ENCODE measurements at places on chromosomes 7 and 10. TPM values are rescaled to one million over a fixed set of nuclear protein-coding genes. Genes with fewer than 3 reads are reported as not detected.

Gene KCNIP2
- polyA plus RNA-seq, result 2.2 TPM

Gene COL17A1
- polyA plus RNA-seq, result 0.64 TPM

Gene ERV3-1
- 20.1 TPM for polyA plus RNA-seq

Gene KCNMA1
- polyA plus RNA-seq, result 9.0 TPM

Gene ADIRF
- polyA plus RNA-seq, result 0.66 TPM

Gene LIPA
- 36.5 TPM for polyA plus RNA-seq

Gene SMO
- polyA plus RNA-seq, result 13.1 TPM

Gene DDIT4
- polyA plus RNA-seq, result 114 TPM

Gene TWNK
- 11.4 TPM for polyA plus RNA-seq

Gene CLIP2
- polyA plus RNA-seq, result 8.1 TPM

Gene KCP
- polyA plus RNA-seq, result 1.1 TPM

Gene MBL2
- polyA plus RNA-seq, result not detected

Gene LEP
- polyA plus RNA-seq, result not detected

Gene MNX1
- 0.14 TPM for polyA plus RNA-seq

Gene THAP5
- polyA plus RNA-seq, result 18.2 TPM

Gene PHYHIPL
- 0.27 TPM for polyA plus RNA-seq

Gene LIPJ
- polyA plus RNA-seq, result not detected

Gene TMEM273
- polyA plus RNA-seq, result not detected

Gene AFAP1L2
- 2.3 TPM for polyA plus RNA-seq

Gene CYP2E1
- polyA plus RNA-seq, result 1.4 TPM

Gene VGF
- 2.6 TPM for polyA plus RNA-seq

Gene P4HA1
- polyA plus RNA-seq, result 26.4 TPM

Gene NXPH1
- 0.45 TPM for polyA plus RNA-seq

Gene AKR1C8
- polyA plus RNA-seq, result not detected

Gene GPR37
- 3.7 TPM for polyA plus RNA-seq

Gene RAB19
- 2.5 TPM for polyA plus RNA-seq

Gene SVIL
- 34.9 TPM for polyA plus RNA-seq

Gene DNAH11
- polyA plus RNA-seq, result 9.3 TPM

Gene CYP3A5
- polyA plus RNA-seq, result 1.2 TPM

Gene PDE6C
- polyA plus RNA-seq, result 0.06 TPM

Gene TAS2R41
- not detected for polyA plus RNA-seq

Gene C1GALT1
- 58.2 TPM for polyA plus RNA-seq

Gene ANXA8L1
- not detected for polyA plus RNA-seq

Gene SPDYE1
- 1.6 TPM for polyA plus RNA-seq

Gene GJD4
- polyA plus RNA-seq, result not detected

Gene KCNH2
- polyA plus RNA-seq, result 2.9 TPM

Gene EXOC6
- 4.6 TPM for polyA plus RNA-seq

Gene TAC1
- polyA plus RNA-seq, result 9.7 TPM

Gene WASHC2A
- polyA plus RNA-seq, result 12.9 TPM

Gene TET1
- polyA plus RNA-seq, result 37.2 TPM

Gene NKX1-2
- 9.4 TPM for polyA plus RNA-seq

Gene ANKRD30A
- polyA plus RNA-seq, result not detected

Gene TRUB1
- 15.0 TPM for polyA plus RNA-seq

Gene GPR26
- polyA plus RNA-seq, result not detected

Gene FAM25A
- polyA plus RNA-seq, result not detected

Gene PDIA4
- 196 TPM for polyA plus RNA-seq

Gene SPAM1
- not detected for polyA plus RNA-seq

Gene DGKB
- 4.8 TPM for polyA plus RNA-seq

Gene MMRN2
- polyA plus RNA-seq, result 0.32 TPM

Gene COX19
- polyA plus RNA-seq, result 12.6 TPM

Gene PLEKHS1
- polyA plus RNA-seq, result not detected

Gene ANKRD1
- not detected for polyA plus RNA-seq

Gene PRR15
- polyA plus RNA-seq, result 9.6 TPM

Gene PLXNA4
- 0.14 TPM for polyA plus RNA-seq

Gene ATOH7
- 0.23 TPM for polyA plus RNA-seq

Gene TBL2
- 6.9 TPM for polyA plus RNA-seq

Gene GFRA1
- 1.2 TPM for polyA plus RNA-seq

Gene AASS
- polyA plus RNA-seq, result 240 TPM

Gene GARIN1A
- 0.10 TPM for polyA plus RNA-seq
